ENCODE measurements at places on chromosomes 16 and 17. TPM values are rescaled to one million over a fixed set of nuclear protein-coding genes. Genes with fewer than 3 reads are reported as not detected.

- DNase-seq: no peak
These were observed at the start of gene TBX4 for GRCh38 chr17:61452301-61453290. Gene TBX4, plus strand, starts transcription at chr17:61452422. Its CDS starts 4,069 bp downstream, at chr17:61456491.

DNA sequence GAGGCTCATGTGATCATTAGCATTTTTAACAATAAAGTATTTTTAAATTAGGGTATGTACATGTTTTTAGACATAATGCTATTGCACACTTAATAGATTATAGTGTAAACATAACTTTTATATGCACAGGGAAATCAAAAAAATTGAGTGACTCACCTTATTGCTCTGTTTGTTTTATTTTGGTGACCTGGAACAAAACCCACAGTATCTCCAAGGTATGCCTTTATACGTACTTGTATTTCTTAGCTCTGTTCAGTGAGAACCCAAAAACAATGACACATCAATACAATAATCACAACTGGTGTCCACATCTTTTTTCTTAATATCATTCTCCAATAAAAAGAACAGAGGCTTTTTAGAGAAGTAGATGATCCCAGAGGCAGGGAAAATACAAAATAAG, 112.2 kb downstream of the CYB561 start:
- no peak for DNase-seq

Gene ABCC3
- 0.51 TPM for total RNA-seq

DNA sequence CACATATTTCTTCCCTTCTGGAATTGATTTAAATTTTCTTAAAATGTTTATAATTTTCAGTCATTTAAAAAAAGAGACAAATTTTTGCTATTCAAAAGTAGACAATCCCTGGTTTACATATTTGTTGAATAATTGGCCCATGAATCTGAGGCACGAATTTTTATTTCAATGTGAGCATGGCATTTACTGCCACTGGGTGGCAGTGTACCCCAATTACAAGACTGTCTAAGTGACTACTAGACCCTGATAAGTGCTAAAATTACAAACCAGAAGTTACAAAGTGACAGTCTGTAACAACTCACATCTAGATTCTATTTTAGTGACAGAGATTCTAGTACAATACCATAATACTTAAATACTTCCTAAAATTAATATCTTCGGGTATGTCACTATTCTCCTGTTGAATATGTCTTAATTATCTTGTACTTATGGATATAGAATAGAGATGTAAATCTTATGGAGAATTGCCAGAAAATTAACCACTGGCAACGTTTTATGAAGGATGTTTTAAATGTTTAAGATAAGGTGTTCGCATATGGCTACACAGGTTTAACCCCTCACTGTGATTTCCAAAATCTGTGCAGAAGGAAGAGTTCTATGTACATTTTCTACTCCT, 235.8 kb downstream of the MAP2K4 start:
- DNase-seq: no peak

- DNase-seq: no peak
These were observed 1.6 kb downstream of the MSRB1 start for GRCh38 chr16:1941162-1942046.

DNA sequence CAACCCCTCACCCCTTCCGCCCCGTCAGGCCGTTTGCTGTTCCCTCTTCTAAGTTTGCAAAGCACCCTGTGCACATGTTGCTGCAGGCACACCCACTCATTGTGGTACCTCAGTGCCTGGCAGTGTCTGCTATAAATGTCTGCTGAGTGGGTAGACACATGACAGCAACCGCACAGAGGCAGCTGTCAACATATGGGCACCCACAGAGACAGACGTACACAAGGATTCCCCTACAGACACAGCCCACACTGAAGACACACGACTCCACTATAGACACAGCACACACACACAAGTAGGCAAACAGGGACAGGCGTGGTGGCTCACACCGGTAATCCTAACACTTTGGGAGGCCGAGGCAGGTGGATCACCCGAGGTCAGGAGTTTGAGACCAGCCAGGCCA, 17.8 kb upstream of the CRK start:
- DNase-seq: no peak

GRCh38 chr17:63558441-63558840, 8.2 kb downstream of the DCAF7 start:
- no peak for DNase-seq

- no peak for DNase-seq
These were observed 699.6 kb downstream of the MAF start for GRCh38 chr16:78900966-78901365.

DNA sequence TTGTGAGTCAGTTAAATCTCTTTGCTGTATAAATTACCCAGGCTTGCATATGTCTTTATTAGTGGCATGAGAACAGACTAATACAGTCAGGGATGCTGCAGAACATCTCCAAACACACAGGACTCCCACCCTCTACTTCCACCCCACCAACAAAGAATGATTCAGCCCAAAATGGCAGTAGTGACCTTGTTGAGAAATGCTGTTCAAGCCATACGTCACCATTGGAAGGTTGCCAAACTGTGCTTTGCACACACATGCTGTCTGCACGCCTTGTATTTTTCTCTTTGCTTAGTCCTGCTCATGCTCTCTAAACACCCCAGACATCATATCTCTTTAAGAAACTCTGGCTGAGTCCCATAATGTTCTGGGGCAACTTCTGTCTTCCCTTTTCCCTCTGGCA, 589.6 kb downstream of the WWOX start:
- no peak for DNase-seq

Gene BORCS6
- total RNA-seq: 26.0 TPM

DNA sequence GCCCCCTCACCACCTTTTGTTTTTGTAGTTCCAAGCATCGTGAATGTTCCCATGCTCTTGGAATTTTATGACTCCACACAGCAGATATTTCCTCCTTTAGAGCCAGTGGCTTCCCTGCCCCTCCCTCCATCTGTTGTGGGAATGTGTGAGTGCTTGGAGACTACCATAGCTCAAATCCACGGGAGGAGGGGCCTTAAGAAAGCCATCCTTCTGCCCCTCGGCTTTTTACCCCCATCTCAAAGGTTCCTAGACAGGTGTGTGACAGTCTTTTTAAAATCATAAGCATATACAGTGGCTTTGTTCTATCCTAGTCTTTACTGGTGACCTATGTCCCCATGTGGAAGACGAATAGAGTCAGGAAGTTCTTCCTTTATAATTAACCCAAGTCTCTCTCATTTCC, 47.2 kb downstream of the YPEL2 start:
- DNase-seq: no peak

GRCh38 chr16:30443631-30444030, 2.0 kb downstream of the SEPHS2 start:
- no peak for DNase-seq

DNA sequence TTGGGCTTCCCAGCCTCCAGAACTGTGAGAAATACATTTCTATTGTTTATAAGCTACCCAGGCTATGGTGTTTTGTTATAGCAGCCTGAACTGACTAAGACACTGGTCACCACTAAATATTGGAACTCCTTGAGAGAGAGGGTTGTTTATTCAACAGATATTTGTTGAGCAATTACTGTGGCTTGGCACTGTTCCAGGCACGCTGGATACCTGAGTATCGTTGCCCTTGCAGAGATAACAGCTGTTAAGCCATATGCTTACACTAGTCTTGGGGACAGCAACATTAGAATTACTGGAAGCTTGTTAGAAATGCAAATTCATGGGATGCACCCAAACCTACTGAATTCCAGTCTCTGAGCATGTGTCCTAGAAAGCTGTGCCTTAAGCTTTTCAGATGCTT, 230.7 kb downstream of the HS3ST4 start:
- DNase-seq: no peak

DNA sequence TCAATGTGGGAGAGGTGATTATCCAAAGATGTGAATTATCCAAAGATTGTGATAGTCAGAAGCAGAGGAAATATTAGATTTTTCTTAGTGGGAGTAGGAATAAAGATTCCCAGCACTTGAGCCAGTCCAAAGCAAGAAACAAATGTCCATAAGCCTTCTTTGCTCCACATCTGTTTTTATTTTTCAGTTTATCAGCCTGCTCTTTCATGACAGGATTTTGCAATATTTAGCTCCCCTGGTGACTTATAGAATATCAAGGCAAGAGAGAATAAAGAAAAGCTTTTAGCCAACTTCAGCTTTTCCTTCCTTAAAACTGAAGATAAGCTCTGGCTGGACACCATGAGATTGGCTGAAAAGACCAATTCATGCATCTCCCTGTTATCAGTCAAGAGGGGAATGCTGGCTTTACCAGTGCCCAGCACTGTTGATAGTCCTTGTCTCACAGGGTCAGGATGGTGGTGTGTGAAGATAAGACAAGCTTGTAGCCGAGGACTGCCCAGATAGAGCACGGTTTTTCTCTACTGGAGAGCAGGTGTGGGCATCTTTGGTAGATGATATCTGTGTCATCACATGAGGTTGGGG, 706.5 kb downstream of the KCNJ2 start:
- no peak for DNase-seq

DNA sequence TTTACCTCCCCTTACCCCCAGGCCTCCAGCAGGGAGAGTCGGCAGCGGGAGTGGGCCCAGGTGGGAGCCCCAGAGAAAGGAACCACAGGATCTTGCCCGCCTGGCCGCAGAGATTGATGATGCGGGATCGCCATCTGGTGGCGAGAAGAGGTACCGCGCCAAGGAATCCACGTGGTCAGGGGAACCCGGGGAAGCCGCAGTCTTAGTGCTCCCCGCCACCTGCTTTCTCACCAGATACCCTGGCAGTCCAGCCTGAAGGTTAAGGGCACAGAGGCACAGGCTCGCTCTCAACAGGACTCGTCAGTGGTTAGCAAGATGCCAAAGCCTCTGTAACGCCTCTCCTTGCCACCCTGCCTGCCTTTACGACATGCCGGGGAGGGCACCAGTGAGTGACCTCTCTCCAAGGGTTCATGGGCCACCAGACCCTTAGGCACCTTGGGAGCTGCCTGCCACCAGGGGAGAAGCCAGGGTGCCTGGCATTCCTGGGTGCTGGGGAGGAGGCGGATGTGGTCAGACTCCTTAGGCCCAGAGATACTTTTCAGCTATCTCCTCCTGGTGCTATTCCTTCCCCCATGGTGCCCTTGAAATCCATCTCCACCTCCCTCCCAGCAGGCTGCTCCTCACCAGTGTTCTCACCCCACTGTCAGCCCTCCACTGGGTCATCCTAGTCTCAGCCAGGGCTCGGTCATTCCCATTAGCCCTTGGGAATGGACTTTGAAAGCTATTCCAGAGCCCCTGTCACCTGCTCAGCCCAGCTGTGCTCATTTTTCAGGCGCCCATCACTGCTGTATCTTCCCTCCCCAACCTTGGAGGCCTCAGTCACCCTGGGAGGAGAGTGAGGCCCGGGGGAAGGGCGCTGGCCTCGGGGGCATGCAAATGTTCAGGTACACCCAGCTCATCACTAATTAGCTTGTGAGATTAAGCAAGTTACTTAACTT, 5.5 kb upstream of the RHBDF2 start:
- DNase-seq: peak; percentile 77

GRCh38 chr17:13541032-13541480, 60.7 kb downstream of the HS3ST3A1 start:
- no peak for DNase-seq

Gene ADAD2
- total RNA-seq: not detected

- no peak for DNase-seq
These were observed 154.3 kb downstream of the KATNIP start for GRCh38 chr16:27704252-27704651.

Gene WDR90
- 5.3 TPM for total RNA-seq

DNA sequence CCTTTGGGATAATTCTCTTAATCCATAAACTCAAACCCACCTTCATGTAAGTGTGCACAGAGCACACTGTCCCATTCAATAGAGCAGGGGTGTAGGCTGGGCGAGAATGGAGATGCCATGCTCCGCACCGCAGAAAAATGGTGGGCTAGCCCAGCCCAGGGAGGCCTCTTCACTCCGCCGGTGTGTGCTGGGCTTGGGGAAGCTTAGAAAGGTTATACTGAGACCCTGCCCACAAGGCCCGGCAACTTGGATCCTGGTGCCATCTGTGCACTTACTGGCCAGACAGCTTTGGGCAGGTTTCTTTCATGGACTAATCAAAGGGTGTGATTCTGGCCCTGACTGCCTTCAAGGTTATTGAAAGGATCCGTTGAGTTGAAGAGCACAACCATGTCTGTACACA, 3.7 kb upstream of the STAT5A start:
- DNase-seq: peak; percentile 1

GRCh38 chr16:87600246-87600645, 2.1 kb upstream of the JPH3 start:
- DNase-seq: no peak

GRCh38 chr17:202501-202951, 21.1 kb upstream of the DOC2B start:
- DNase-seq: no peak

DNA sequence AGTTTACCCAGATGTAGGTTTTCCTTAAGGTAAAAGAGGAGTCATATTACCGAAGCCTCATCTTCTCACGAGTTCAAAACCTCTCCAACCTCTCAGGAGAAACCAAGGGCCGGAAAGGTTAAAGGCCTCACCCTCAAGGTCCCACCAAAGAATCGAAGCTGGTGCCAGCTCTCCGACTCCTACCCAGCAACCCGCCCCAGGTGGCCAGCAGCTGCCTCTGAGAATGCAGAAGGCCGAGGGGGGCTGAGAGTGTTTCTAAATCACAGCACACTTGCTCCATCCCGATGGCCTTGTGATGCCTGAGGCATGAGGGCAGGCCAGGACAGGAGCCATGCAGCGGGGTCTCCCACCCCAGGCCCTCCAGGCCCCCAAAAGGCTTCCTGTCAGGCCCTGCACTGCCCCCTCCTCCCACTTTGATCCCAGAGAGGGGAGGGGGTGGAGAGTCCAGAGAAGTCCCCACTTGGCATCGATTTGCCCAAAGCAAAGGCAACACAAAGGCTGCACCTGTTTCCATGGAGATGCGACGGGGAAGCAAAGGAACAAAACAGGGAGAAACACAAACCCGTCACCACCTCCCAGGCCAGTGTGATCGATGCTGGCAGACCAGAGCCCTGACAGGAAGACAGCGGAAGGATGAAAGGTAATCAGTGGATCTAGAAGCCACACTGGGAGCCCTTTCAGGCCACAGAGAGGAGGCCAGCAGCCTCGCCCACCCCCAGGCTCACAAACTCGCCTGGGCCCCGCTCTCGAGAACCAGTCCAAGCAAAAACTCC, 39.0 kb downstream of the CUEDC1 start:
- no peak for DNase-seq

GRCh38 chr17:78105551-78105950, 23.0 kb downstream of the TMC6 start:
- DNase-seq: no peak

GRCh38 chr16:13478991-13479390, 441.0 kb upstream of the ERCC4 start:
- DNase-seq: no peak

Gene SEPTIN12
- not detected for total RNA-seq

DNA sequence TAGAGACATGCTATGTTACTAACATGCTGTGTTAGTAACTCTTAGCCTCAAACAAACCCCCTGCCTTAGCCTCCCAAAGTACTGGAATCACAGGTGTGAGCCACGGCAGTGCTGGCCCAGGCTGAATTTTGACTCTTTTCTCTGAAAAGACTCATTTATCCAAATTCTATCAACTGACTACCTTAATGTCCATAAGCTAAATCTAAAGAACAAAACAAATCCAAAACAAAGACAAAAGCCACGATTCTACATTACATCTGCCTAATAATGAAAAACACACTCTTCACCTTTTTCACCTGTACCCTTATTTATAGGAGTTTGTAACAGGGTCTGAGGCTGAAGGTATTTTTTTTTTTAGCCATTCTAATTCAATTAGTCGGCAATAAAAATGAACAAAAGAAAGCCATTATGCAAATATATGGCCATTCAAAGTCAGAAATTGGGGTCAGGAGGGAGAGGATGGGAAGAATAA, 432.5 kb downstream of the RBFOX1 start:
- DNase-seq: no peak

Gene ZFP3
- 6.1 TPM for total RNA-seq

GRCh38 chr16:89958596-89958995, 10.0 kb downstream of the DEF8 start:
- DNase-seq: no peak

Gene PPP1R27
- total RNA-seq: 502 TPM

- no peak for DNase-seq
These were observed 7.2 kb downstream of the WFIKKN2 start for GRCh38 chr17:50842506-50843149.

Data from gastrocnemius medialis (tissue), 4 donors.